ENCODE measurements at places on chromosomes 2 and 18.

DNA sequence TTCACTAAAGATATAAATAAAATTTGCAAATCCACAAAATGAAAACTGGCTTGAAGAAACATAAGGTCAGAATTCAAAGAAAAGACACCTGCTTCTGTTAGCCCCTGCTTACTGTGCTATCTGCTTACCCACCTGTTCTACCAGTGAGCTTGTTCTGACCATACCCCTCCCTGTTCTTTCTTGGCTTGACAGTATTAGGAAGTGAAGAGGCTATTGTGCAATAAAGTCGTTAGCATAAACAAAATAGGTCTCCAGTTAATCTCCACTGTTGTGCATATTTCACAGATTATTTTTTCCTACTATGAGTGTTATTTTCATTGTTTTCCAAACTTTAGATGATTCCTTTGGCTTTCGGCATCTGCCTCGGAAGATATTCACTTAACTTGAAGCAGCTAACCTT lies 322.1 kb downstream of the CCDC85A start:
- peak; percentile 7 for DNase-seq

- no peak for DNase-seq
These were observed 227.7 kb upstream of the BOD1L2 start for GRCh38 chr18:56919190-56919589.

- no peak for DNase-seq
These were observed 56.5 kb upstream of the TWIST2 start for GRCh38 chr2:238791354-238791753.

- DNase-seq, result no peak
These were observed 25.9 kb downstream of the KCMF1 start for GRCh38 chr2:84996909-84997308.

GRCh38 chr2:64952511-64953482 lies 36.4 kb upstream of the SLC1A4 start:
- DNase-seq, result no peak

- no peak for DNase-seq
These were observed 11.3 kb upstream of the SPATA3 start for GRCh38 chr2:230984393-230985220.

GRCh38 chr2:104849618-104850141 lies 4.2 kb upstream of the POU3F3 start:
- peak; percentile 88 for DNase-seq

GRCh38 chr2:157929871-157930667 lies 53.9 kb upstream of the ACVR1 start:
- peak; percentile 97 for DNase-seq
